T-helper 2 cell (primary cell): ENCODE measurements at places on chromosomes 5 and 9.

DNA sequence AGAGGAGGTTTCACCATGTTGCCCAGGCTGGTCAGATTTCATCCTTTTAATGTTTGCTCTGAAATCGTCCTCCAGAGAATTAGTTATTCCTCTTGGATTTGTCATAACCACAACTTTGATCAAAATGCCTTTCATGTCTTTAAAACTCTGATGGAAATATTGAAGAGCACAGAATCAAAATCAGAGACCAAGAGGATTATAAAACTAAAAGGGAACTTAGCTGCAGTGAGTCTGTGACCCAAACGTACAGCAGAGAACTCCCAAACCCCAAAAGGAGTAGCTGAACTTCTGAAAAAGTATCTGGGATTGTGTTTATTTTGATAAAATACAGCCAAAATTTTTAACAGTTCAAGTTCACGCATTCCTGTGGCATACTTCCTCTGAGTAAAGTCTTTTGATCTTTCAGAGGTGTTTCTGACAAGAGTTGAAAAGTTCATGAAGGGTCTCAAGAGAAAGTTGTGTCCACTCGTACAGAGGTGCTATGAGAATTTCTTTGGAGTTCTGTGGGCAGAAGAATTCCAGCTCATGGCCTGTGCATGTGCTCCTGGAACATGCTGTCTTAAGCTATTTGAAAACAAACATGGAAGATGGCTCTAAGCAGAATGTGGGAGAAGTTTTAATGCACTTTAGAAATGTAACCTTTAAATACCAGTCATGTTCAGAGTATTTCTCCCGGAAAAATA, 124.0 kb downstream of the ESM1 start:
- DNase-seq, result no peak

DNA sequence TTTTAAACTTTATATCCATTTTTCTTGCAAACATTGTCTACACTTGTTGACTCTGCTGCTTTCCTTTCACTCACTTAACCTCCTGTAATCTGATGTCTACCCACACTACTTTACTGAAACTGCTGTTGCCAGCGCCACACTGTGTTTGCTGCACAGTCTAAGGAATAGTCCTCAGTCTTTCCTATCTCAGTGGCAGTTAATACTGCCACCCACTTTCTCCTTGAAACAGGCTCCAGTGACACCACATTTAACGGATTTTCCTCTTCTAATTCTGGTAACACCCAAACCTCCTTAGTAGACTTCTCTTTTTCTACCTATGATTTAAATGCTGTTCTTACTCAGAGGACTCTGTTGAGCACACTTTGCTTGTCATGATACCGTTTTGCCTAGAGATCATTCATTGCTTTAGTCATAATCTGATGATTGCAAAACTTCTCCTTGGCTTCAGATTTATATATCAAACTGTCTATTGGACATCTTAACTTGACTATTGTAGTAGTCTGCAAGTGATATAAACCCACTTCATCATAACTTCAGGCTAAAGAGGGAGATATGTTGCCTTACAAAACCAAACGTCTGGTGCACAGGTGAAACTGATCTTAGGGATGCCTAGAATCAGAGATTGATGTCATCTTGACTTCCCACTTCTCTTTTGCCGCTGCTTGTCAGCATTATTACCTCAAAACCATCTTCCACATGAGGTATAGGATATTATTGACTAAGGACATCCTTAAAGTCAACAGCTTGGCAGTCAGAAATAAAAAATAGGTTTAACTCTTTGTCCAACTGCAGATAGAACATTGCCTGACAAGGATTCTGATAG, 94.1 kb downstream of the CDC42SE2 start:
- DNase-seq, result peak; percentile 67

GRCh38 chr9:124887832-124888231, 25.9 kb downstream of the ARPC5L start:
- DNase-seq, result no peak

- no peak for DNase-seq
Observed at GRCh38 chr5:1294206-1294834, 548 bp downstream of the TERT start.

DNA sequence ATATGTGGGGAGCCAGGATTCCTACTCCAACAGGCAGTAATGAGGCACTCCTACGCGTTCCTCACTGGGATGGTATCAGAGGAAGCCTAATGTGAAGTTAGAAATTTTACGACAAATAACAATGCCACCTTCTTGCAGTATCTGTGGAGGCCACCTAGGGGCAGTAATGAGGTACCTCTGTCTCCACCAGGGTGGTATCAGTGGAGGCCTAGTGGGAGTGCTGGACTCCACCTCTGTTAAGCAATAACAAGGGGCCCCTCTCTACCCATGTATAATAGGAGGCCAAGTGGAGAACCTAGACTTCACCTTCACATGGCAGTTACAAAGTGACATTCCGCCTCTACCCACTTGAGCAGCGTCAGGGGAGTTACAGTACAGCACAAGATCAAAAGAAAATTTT, 147.9 kb downstream of the PLPPR1 start:
- no peak for DNase-seq

GRCh38 chr5:130549884-130550561, 615.0 kb downstream of the HINT1 start:
- DNase-seq, result no peak

- no peak for DNase-seq
Observed at GRCh38 chr5:14114615-14115251, 28.4 kb upstream of the TRIO start.

DNA sequence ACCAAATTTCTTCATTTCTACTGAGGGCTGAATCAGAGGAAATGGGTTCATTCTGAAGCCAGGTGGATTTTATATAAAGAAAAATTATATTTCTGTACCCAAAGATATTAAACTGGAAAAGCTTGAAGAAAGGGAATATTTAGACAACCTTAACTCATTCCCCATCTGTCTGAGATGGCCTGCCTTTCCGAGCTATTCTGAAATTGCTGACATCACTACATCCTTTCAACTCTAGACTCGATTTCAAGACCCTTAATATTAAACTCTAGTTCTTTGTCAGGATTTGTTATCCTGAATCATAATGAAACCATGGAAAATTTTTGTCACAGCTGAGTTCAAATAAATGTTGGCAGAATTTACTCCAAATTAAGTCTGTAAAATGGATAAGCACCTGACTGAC, 818.5 kb upstream of the SEMA6A start:
- no peak for DNase-seq
